ENCODE measurements at places on chromosomes 2 and 18.

- DNase-seq: no peak
These were observed 113.6 kb upstream of the APCDD1 start for GRCh38 chr18:10340821-10341220.

DNA sequence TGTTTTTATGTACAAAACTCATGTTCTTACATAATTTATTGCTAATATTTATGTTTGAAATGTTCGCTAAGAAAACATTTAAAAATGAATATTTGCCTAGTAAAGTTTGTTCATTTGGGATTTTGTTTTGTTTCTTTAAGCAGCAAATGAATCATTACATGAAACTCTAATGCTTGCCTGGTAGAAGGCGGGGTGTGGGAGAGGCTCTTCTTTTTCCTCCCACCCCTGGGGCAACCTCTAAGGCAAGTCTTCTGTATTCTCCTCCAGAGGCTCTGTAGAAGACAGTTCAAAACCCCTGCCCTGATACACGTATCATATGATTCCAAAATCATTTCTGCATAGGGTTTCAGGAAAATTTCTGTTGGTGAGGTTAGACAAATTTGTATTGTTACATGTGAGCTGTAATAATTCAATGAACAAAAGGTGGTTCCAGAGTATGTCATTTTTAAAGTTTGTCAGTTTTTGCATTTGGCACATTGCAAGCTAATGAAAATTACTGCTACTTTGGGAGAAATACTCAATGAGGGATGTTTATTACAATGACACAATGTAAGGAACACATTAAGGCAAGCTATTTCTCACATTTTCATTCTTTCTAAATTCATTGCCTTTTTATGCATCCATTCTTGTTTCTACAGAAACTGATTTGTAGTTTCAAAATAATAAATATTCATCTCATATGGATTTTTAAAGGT lies 302.3 kb upstream of the UBE2E3 start:
- DNase-seq: no peak

DNA sequence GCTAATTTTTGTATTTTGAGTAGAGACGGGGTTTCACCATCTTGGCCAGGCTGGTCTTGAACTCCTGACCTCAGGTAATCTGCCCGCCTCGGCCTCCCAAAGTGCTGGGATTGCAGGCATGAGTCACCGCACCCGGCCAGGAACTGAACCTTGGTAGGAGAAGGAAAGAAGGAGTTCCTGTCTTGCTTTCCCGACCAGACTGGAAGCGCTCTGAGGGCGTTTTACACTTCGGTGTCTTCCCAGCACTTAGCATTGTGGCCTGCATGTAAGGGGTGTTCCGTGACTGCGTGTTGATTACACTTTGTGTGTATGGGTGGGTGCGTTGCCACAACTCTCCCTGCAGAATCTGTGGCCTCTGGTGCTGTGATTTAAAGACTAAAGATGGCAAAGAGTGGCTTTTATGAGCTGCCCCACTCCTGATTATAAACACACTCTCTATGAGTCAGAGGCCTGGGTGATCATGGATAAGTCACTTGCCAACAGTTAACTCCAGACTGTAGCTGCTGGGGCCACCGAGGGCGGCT lies 46.0 kb downstream of the ODC1 start:
- DNase-seq: no peak

- DNase-seq: no peak
These were observed 190.0 kb downstream of the ZBTB7C start for GRCh38 chr18:48219037-48219809.

DNA sequence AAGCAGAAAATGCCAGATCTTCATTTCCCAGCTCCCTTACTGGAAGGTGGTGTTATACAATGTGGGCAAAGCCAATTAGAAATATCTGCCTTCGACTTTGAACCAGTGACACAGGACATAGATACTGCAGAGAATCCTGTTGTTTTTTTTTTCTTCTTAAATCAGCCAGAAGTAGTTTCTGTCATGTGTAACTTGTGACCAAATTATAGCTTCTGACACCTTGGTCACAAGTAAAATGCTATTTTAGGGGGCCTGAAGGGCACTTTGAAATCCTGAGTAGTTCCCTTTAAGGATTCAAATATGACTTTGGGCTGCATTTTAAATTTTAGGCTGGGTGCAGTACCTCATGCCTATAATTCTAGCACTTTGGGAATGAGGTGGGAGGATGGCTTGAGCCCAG lies 89.0 kb upstream of the TLK1 start:
- no peak for DNase-seq

GRCh38 chr18:58690259-58690658 lies 19.0 kb downstream of the MALT1 start:
- no peak for DNase-seq

GRCh38 chr2:191049728-191050639 lies 36.0 kb upstream of the STAT1 start:
- DNase-seq: no peak

DNA sequence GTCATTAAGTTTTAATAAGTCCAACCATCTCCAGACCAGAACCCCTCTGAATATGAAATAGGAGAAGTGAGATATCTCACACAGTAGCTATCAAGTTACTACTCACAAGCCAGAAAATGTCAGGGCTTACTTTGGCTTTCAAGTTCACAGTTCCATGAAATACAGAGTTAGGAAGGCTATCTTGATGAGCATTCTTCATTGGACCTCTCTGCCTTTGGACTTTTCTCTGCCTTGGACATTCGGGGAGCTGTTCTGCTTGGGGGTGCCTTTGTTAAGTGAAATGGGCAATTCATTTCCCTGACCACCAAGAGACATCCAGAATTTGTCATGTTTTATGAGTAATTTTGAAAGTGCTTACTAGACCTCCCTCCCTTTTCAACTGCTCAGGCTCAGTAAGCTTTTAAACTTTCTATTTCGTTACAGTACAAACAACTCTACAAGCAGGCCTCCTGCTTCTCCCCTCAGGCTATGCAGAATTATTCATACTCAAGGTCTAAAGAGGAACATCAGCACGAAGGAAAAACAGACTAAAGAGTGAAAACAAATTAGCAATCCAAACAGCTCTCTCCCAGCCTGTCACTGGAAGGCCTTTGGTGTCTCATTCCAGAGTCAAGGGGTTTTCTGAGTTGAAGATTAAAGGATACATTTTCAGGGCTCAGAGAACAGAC lies 95.3 kb downstream of the MREG start:
- no peak for DNase-seq

DNA sequence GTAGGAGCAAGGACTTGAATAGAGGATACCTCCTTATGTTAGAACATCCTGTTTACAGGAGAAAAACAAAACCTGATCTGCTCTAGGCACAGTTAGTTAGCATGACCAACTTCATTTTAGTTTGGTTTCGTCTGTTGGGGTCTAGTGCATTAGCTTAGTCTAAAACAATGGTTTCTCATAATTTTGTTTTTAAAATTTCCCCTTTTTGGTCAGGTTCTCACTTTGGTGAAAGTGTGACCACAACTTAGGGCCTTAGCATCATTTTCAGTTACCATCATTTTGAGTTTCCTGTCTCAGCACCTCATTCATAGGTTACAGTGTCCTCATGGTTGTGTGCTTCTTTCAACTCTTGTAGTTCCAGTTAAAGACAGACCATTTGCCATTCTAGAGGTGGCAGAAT lies 1277.0 kb upstream of the SLC39A10 start:
- no peak for DNase-seq

DNA sequence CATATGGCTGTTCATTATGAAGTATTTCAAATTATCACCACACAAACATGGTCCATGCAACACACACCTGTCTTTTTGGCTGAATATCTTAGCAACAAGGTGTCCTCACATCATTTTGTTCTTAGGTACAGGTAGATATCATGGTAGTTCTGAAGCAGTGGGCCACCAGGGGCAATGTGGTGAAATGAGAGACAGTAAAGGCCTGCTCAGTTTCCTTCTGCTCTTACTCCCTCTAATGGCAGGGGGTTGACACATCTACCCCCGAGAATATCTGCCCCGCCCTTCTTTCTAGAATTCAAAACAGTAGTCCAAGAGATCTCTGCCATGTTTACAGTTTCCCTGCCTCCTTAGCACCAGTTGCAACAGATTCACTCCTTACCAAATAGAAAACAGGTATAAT lies 147.0 kb upstream of the KLHL14 start:
- no peak for DNase-seq

DNA sequence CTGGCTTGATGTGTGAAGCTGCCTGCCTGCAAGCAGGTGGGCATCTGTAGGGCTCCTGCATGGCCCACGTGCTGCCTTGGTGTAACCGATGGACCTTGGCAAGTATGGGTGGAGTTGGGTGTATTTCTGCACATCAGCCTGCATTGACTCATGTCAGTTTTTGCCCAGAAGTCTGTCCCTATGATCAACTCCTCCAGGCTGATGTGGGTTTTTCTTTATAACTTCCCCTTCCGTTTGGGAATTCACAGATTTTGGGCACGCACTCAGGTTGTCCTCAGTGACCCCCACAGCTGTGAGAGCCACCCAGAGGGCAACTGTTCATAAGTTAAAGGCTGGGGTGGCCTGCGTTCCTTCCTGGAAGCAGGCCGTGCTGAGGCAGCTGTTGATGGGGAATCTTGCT lies 123.3 kb downstream of the NCK2 start:
- no peak for DNase-seq

DNA sequence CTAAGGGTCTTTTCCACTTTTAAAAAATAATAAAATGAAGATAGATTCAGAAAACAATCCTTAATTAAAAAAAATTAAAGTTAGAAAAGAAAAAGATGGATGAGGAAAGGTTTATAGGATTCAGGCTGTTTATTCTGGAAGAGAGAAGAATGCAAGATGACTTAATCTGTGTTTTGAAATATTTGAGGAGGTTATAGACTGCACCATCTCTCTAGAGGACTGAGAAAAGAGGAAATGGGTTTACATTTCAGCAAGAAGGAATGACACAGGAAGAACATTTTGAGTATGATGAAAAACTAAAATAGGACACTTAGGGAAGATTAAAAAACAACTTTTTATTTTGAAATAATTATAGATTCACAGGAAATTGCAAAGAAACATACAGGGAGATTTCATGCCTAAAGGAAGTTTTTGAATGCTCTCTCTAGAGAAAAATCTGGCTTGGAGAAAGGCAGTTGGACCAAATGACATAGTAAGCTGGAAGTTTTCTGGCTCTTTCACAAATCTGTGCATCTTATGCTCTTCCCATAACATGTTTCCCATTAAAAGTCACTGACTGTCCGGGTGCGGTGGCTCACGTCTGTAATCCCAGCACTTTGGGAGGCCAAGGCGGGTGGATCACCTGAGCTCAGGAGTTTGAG lies 75.0 kb downstream of the CERS6 start:
- DNase-seq: no peak

DNA sequence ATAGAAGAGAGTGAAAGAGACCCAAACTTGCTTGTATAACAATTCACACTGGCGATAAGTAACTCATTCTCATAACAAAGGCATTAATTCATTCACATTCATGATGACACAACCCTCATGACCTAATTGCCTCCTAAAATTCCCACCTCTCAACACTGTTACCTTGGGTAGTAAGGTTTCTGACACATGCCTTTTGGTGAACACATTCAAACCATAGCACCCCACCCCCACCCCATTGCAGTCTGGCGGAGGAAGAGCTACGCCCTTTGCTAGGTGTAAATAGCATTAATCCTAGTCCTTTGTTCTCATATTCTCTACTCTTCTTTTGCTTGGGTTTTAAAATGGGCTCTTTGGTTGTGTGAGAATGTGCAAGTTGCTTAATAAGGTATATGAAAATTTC lies 361.5 kb downstream of the DSEL start:
- DNase-seq: no peak

DNA sequence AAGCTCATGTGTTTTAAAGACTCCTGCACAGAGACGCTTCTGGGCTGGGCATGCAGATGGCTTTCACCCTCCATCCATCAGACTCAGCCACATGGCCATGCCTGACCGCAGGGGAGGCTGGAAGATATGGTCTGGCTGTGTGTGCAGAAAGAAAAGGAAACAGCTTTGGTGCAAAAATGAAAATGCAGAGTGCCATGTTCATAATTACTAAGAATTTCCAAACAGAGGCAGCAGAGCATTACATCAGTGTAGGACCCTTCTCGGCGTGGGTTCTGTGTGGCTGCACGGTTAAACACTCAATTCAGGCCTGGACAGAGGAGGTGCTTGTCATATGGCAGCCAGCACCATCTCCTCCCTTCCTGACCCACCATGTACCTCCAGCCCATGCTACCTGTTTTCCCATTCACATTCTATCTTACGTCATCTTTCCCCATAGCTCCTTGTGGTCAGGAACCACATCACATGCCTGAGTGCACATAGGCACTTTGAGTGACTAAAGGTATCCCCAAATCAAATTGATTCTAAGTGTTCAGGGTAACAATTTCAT lies 200.3 kb upstream of the ID2 start:
- DNase-seq: no peak

DNA sequence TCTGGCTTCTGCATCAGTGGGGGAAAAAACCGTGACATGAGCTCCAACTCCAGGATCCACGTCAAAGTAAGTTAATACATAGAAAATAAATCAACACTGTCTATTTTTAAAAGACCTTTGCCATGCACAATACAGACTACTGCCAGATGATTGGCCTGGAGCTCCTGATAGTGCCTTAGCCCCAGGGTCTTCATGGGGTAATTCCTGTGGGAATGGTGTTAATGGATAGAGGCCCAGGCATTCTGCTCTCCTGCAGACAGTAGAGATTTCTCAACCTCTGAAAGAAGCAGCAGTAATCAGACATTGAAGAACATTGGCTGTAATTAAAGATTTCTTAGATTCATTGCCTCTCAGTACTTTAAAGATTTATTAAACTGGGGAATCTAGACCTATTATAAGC lies 4.3 kb upstream of the PLCL1 start:
- DNase-seq: no peak

GRCh38 chr2:38783586-38783985 lies 5.6 kb downstream of the GEMIN6 start:
- DNase-seq: no peak

GRCh38 chr2:178229927-178230326 lies 35.6 kb downstream of the OSBPL6 start:
- DNase-seq: no peak

GRCh38 chr18:63016270-63016669 lies 300.9 kb downstream of the PHLPP1 start:
- no peak for DNase-seq

DNA sequence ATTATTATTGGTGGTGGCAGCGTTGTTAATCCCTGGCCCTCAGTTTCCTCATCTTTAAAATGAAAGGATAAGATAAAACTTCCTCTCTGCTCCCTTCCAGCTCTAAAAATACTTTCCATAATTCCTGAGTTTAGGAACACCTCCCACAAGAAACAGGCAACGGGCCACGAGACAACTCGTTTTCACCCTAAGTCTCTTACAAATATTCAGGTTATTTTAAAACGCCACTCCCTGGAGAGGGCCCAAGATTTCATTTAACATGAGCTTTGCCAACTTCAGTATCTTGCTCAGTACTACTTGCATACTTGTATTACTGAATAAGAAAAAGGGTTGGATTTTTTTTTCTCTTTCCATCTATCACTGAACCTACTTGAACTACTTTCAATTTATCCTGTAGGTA lies 611.1 kb upstream of the FANCL start:
- no peak for DNase-seq

- no peak for DNase-seq
These were observed 43.0 kb downstream of the INO80C start for GRCh38 chr18:35454803-35455202.

All from stimulated activated CD4-positive, alpha-beta T cell treated with anti-CD3 and anti-CD28 coated beads, Interleukin-1b, Interleukin-23, amount 100 ng/mL, for 24 hours (primary cell).